ENCODE measurements at places on chromosomes 4 and X. TPM values are rescaled to one million over a fixed set of nuclear protein-coding genes. Genes with fewer than 3 reads are reported as not detected.

CTSO gene
- 13.1 TPM for total RNA-seq

FAT1 gene
- total RNA-seq: not detected

- no peaks in the 10 kb centered on the region for H3K27me3 ChIP-seq
- DNase-seq: no peak
- H3K27ac ChIP-seq: no peak overlapping the region
- H3K36me3 ChIP-seq: no peaks in the 10 kb centered on the region
These were observed 95.7 kb downstream of the DCLK2 start for GRCh38 chr4:150173982-150174398.

- no peak for DNase-seq
- no peaks in the 10 kb centered on the region for H3K36me3 ChIP-seq
- H3K4me1 ChIP-seq: no peaks in the 10 kb centered on the region
These were observed 37.0 kb downstream of the NAT8L start for GRCh38 chr4:2096073-2096609.

Measured in CD4-positive, alpha-beta memory T cell (primary cell).